Left kidney (tissue), 8 donors: ENCODE measurements at places on chromosomes 16 and 17. TPM values are rescaled to one million over a fixed set of nuclear protein-coding genes. Genes with fewer than 3 reads are reported as not detected.

The ZNF469 gene
- polyA plus RNA-seq = 1.2 TPM

- DNase-seq = no peak
Observed at GRCh38 chr16:21205303-21205702, 6.1 kb downstream of the ZP2 start.

The IRX3 gene
- polyA plus RNA-seq = 20.1 TPM

DNA sequence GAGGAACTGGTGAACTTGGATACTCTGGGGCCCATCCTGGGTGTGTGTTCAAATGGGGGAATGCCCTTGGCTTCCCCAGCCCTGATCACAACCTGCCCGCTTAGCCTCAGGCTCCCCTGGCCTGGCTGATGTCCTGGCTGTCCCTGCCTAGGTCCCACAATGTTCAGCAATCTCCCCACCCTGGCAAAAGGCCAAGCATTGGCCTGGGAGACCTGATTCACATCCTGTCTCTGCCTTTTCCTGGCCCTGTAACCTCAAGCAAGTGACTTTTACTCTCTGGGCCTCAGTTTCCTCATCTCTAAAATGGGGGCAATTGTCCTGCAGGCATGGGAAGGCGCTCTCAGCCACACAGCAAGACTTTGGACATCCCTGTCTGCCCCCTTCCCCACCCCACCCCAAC is 14.4 kb downstream of the CPNE2 start:
- DNase-seq = no peak

The LGALS9 gene
- polyA plus RNA-seq = 14.9 TPM

The LAT gene
- 8.1 TPM for polyA plus RNA-seq

DNA sequence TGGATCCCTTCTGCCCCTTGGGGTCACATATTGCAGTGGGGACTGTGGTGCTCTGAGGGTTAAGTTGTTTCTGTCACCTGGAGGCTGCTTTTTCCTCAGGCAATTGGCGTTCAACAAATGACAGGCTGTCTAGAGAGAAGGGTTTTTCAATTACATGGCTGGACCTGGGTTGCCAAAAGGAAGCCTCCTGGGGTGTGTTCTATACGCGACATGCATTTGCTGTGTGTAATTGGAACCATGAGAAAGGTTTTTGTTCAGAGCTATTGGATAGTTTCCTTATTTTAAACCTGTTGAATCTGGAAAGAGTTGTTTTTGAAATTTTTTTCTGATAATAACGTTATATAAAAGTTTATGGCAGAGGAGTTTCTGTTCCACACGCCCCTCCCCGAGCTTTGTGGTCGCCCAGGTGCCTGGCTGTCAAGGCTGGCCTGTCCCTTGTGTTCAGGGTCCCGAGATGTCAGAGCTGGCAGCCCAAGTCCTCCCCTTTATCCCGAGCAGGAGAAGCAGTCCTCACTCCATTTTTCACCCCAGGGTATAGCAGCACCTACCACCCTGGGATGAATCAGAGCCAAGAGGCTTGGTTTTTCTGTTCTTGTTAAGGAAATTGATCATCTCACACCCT is 26.1 kb upstream of the ZNF750 start:
- no peak for DNase-seq

The KATNB1 gene
- polyA plus RNA-seq = 21.3 TPM

The AGRP gene
- polyA plus RNA-seq = 0.18 TPM

- no peak for DNase-seq
Observed at GRCh38 chr16:83728492-83728891, 79.3 kb upstream of the HSBP1 start.

GRCh38 chr17:74012465-74012864 is 191.0 kb upstream of the RPL38 start:
- no peak for DNase-seq

The G6PC1 gene
- polyA plus RNA-seq = 5.6 TPM

The MILR1 gene
- polyA plus RNA-seq = 2.5 TPM

DNA sequence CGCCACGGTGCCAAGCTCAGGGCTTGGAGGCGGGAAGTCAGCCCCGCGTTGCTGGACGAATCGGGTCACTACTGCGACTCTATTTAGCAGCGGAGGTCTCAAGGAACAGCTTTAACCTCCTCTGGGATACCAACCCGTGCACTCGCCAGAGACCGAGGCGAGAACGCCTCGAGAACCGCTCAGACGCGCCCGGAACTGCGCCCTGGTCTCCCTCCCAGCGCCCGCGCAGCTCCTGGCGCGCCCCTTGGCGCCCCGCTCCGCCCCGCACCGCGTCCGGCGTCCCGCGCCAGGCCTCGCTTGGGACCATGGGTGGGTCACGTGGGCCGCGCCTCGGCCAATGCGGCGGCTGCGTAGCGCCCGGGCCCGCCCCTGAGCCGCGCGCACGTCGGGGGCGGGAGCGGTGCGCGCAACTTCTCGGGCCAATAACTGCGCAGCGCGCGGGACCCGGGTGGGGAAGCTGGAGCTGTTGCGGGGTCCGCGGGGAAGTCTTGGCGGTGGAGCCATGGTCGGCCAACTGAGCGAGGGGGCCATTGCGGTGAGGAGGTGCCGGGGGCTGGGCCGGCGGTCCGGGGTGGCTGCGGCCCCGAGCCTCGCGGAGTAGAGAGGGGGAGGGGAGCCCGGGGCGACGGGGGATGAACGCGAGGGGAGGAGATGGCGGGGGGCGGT is at the start of the genes RPA1 and SMYD4:
TSS of gene RPA1 (plus strand) at position 414 of the 666 bp plus-strand sequence. CDS start at position 503, 89 bp downstream.
TSS of gene SMYD4 (minus strand) at position 311 of the 666 bp plus-strand sequence. CDS start 1,908 bp downstream, outside the sequence.
- DNase-seq = peak; percentile 87

DNA sequence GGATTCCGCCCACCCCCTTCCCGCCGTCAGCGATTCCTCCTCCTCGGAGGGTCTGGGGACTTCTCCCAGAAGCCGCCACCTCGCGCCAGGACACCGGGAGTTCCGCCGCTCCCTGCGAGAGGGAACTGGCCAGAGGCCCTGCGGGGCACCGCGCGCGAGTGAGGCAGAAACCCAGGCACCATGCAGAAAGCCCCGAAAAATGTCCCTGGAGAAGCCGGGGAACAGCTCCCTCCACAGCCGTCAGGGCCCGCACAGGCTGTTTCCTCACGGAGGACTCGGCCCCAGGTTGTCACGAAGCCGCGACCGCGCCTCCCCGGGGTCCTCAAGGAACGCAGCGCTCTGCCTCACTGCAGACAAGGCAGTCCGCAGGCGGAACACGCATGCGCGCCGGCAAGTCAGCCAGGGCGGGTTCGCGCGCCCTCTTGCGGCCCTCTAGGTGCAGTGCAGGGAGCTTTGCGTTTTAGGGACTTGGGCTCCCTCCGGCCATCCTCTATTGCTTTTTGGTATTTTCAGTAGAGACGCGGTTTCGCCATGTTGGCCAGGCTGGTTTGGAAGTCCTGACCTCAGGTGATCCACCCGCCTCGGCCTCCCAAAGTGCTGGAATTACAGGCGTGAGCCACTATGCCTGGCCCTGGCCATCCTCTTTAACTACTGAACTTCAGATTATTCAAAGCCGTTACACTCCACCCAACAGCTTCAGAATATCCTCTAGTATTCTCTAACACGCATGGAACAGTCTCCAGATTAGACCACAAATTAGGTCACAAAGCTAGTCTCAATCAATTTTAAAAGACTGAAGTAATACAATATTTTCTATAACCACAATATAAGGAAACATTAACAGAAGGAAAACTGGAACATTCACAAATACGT is 20.3 kb upstream of the ZNF287 start:
- peak; percentile 90 for DNase-seq

The COG1 gene
- polyA plus RNA-seq = 61.4 TPM

The CD300LB gene
- 0.15 TPM for polyA plus RNA-seq

GRCh38 chr17:78493450-78493849 is 83.7 kb downstream of the DNAH17 start:
- no peak for DNase-seq

The PERCC1 gene
- polyA plus RNA-seq = 0.20 TPM
